ENCODE measurements at places on chromosomes 5 and 9. TPM values are rescaled to one million over a fixed set of nuclear protein-coding genes. Genes with fewer than 3 reads are reported as not detected.

DNA sequence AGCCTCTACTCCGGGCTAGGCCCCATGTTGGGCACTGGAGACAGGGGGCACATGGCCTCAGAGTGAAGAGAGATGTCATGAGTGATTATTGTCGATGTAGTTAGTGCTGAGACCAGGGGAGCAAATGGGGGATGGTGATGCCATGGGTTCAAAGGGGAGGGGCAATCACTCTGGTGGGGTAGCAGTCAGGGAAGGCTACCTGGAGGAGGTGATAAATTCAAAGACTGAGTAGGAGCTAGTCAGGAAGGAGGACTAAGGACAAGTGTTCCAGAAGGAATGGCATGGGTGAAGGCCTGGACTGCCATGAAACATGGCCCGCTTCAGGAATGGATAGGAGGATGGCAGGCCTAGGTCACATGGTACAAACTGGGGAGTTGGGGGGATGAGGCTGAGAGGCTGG, 41.6 kb downstream of the C9orf50 start:
- no peak for DNase-seq

GRCh38 chr5:42870882-42871418, 59.3 kb upstream of the SELENOP start:
- no peak for DNase-seq

- no peak for DNase-seq
Observed at GRCh38 chr5:149614034-149614907, 33.0 kb downstream of the ARHGEF37 start.

DNA sequence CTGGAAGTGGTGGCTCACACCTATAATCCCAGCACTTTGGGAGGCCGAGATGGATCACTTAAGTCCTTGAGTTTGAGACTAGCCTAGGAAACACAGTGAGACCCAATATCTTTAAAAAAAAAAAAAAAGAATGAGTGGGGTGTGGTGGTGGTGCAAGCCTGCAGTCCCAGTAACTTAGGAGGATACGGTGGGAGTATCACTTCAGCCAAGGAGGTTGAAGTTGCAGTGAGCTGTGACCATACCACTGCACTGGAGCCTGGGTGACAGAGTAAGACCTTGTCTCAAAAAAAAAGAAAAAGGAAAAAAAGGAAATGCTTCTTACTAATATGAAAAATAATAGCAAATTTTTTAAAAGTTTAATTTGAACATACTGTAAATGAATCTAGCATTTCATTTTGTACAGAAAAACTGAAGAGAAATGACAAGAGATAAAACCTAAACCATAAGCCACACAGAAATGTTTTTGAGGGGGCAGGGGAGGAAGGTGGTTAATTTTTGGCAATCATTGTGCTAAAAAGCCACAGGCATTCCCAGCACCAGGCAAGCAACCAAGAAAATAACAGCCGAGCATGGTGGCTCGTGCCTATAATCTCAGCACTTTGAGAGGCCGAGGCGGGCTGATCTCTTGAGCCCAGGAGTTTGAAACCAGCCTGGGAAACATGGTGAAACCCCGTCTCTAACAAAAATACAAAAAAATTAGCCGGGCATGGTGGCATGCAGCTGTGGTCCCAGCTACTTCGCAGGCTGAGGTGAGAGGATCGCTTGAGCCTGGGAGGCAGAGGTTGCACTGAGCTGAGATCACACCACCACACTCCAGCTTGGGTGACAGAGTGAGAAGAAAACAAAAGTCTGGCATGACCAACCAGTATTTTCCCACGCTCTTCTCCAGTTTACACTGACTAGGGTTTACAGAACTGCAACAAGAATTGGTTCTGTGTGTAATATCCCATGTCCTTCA, 114.5 kb upstream of the NR5A1 start:
- no peak for DNase-seq

GRCh38 chr9:133057006-133057405, 4.8 kb upstream of the CEL start:
- DNase-seq = peak; percentile 55

DNA sequence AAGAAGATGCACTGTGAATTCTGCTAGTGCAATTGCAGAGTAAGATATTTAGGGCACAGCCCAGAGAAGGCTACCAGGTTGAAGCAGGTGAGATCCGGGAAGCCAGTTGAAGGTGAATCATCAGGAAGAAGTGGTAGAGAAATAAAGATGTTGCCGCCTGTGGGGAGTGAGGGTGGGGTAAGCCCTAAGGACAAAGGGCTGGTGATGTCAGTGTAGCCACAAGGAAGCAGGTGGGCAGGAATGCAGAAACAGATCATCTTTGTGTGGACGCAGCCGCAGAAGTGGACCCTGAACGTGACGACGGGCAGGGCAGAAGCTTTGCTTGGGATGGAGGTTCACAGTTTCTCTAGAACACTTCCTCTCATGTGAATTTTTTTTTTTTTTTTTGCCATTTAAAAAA, 164.2 kb downstream of the ACTL7B start:
- DNase-seq = no peak

- no peak for DNase-seq
Observed at GRCh38 chr5:10601246-10602030, 37.6 kb downstream of the ANKRD33B start.

- no peak for DNase-seq
Observed at GRCh38 chr5:69261034-69261433, 26.3 kb downstream of the CDK7 start.

DNA sequence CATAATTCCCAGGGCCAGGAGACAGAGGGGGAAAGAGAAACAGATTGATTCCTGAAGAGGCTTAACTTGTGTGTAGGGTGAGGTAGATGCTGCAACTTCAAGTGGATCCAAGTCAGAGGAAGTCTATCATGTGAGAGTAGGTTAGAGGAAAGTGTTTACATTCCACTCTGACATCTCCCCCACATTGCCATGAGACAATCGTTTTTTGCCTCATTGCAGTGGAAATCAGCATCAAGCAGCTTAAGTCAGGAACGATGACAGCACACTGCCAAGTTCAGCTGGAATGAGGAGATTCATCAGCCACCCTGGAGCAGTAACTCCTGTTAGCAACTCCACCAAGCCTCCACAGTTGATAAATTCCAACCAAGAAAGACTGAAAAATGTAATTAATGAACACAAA, 689.7 kb upstream of the MEF2C start:
- no peak for DNase-seq

GRCh38 chr9:87854580-87854955, 28.1 kb upstream of the SPATA31E1 start:
- no peak for DNase-seq

DNA sequence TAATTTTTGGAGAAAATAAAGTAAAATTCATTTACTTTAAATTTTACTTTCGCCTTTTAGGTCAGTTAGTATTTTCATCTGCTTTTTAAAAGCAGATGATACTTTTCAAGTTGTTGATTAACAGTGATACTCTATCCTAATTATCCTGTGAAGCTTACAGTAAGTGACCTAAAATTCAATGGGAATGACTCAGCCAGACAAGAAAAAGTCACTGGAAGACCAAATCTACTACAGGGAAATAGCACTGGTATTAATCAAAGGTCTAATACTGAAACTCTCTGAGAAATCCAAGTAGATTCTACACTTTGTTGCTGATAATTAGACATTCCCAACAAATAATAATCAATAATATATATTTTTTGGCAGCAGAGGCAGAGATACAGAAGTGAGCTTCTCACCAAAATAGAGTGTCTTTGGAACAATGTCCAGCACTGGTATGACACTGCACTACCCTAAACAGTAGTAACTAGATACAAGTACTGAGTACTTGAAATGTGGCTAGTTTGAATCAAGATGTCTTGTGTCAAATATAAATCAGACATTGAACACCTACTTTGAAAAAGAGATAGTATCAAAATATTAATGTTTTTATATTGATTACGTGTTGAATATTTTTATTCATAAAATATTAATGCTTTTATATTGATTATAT, 22.8 kb upstream of the ELL2 start:
- DNase-seq = no peak

- no peak for DNase-seq
Observed at GRCh38 chr9:112780450-112781036, 30.0 kb downstream of the SNX30 start.

- no peak for DNase-seq
Observed at GRCh38 chr5:136030956-136031611, 2.3 kb downstream of the TGFBI start.

DNA sequence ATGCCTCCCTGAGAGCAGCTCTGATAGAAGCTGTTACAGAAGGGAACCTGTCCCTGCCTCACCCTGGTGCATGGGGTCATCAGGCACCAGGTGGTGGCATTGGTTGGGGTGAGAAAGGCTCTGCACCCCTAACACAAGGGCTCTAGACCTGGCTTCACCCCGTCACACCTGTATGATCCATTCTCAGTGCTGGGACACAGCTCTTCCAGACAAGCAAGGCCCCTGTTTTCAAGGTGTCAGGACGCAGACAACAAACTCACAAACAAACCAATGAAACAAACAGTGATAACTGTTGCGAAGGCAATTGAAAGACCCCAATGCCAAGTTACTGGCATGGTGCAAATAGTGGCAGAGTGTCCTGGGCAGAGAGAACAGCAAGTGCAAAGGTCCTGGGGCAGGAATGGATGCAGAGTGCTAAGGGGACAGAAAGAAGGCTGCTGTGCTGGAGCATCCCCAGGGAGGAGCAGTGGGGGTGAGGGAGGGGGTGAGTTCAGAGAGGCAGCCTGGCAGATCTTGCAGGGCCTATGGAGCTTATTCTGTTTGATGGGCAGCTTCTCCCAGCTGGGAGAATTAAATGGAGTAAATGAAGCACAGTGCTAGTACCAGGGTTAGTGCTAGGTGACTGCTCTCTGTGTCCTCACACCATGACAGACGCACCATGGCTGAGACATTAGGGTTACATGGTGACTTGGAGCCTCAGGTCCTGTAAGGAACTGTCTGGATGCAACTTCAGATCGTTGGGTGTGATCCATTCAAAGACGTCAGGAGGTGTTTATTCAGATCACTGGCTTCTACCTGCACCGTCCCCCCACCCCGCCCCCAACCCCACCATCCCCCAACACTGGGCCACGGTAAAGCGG, 67.9 kb upstream of the UNC5A start:
- no peak for DNase-seq

DNA sequence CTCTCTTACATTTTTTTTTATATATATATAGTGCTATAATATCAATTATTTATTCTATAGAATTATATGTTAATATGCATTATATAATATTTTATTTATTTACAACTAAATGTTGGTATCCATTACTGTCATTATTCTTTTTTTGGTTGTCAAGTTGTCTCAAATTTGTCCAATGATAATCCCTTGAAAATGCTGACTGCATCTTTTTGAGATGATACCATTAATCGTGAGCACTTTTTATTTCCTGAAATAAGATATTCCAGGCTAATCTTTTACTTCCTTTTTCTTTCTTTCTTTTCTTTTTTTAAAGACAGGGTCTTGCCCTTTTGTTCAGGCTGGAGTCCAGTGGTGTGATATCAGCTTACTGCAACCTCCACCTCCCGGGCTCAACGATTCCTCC, 12.7 kb upstream of the MPDZ start:
- no peak for DNase-seq

GRCh38 chr9:125699870-125700269, 7.1 kb downstream of the MAPKAP1 start:
- DNase-seq = no peak

- no peak for DNase-seq
Observed at GRCh38 chr5:9905661-9906060, 275.5 kb upstream of the TAS2R1 start.

DNA sequence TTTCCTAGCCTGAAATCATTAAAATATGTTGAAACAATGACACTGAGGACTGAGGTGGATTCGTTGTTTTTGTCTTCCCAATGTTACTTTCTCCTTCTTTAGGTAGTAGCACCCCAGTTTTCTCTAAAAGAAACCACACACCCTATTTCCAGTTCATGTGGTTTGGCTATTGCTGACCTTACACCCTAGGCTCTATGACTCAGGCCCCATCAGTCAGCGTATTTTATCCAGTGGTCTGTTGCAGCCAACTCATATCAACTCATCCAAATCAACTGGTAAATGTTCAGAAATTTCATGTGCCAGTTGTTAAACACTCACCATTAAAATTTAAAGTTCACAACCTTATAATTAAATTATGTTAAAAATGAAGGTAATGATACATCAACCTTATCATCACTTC, 44.6 kb upstream of the NFIB start:
- DNase-seq = no peak

DNA sequence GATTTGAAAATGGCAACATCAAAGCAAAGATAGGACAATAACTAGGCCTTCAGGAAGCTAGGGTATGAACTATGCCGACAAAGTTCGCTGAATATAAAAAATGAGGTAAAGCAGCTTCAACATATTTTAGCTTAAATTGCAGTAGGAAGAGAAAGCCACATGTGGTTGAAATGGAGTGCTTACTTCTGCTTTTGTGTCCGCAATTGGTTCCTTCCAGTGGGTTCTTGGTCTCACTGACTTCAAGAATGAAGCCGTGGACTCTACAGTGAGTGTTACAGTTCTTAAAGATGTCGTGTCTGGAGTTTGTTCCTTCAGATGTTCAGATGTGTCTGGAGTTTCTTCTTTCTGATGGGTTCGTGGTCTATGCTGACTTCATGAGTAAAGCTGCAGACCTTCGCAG, 95.2 kb downstream of the APTX start:
- DNase-seq = no peak

DNA sequence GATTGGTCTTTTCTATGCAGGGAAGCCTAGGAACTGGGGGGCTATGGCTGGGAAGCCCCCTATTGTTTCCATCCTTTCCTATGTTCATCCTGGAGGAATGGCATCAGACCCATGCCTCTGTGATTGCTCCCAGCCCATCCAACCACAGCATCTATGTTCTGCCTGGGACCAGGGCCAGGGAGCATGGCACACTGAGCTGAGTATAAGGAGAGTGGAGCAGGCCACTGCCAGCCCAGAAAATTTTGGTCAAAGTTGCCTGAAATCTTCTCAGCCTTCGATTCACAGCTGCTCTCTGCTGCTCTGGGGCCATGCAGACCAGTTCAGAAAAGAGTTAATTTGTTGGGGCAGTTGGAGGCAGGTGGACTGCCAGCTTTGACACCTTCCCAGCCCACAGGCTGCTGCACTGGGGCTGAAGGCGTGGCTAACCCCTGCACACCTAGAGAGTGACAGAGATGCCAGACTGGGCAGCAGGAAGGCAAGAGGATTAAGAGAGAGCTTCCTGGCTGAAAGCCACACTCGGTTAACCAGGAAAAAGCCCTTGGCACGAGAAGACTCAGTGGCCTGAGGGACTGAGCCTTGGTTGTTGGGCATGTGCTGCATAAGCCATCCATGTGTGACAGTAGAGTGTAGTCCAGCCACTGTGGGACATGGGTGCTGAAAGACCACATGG, 12.1 kb downstream of the TGFBI start:
- DNase-seq = no peak

C9orf85 gene
- total RNA-seq = 8.9 TPM

NFIL3 gene
- total RNA-seq = 76.2 TPM

GPR150 gene
- 0.45 TPM for total RNA-seq

OR13F1 gene
- total RNA-seq = not detected

HSD17B3 gene
- total RNA-seq = not detected

IL13 gene
- 4.8 TPM for total RNA-seq

Measured in activated CD8-positive, alpha-beta T cell treated with anti-CD3 and anti-CD28 coated beads for 36 hours (primary cell).